ENCODE measurements at places on chromosomes 5 and 9.

DNA sequence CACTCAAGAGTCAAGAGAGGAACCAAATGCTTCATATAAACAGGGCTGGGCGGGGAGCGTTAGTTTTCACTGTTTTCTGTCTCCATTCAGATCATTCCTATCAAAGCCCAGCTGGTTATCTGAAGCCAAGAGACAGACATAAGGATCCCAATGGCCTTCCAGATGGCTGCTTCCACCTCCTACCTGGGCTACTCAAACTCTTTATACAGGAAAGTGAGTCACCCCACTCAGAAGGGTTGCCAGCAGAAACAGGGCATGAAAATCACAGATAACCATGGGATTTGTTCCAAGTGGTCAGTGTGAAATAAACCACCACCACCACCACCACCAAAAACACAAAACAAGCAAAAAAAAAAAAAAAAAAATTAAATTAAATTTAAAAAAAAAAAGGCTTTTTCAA is 5.5 kb downstream of the PRSS3 start:
- no peak for DNase-seq

GRCh38 chr5:98096155-98096554 is 677.3 kb upstream of the RGMB start:
- no peak for DNase-seq

DNA sequence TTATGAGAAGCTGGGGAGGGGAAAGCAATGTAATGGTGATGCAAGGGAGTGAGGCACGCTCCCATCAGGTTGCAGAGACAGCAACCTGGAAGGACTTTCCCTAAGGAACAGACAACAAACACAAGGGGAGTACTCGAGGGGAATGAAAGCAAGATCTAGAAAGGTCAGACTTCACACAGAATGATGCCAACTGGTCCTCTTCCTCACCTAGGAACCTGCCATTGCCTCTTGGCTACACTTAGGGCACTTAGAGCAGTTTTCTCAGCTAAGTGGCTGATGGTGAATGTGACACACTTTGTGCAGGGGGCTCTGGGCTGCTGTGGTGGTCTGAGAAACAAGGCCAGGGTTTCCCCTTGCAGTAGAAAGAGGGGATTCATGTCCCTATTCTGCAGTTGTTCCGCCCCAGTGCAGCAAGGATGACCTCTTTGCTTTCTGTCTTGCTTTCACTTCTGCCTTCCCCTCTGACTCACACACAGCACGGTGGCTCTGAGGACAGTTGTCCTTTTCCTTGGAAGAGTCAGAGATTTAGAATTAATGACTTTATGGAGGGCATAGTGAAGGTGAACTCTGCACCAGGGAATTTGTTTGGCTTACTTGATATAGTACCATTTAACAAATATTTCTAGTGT is 394.0 kb upstream of the KLF4 start:
- no peak for DNase-seq

DNA sequence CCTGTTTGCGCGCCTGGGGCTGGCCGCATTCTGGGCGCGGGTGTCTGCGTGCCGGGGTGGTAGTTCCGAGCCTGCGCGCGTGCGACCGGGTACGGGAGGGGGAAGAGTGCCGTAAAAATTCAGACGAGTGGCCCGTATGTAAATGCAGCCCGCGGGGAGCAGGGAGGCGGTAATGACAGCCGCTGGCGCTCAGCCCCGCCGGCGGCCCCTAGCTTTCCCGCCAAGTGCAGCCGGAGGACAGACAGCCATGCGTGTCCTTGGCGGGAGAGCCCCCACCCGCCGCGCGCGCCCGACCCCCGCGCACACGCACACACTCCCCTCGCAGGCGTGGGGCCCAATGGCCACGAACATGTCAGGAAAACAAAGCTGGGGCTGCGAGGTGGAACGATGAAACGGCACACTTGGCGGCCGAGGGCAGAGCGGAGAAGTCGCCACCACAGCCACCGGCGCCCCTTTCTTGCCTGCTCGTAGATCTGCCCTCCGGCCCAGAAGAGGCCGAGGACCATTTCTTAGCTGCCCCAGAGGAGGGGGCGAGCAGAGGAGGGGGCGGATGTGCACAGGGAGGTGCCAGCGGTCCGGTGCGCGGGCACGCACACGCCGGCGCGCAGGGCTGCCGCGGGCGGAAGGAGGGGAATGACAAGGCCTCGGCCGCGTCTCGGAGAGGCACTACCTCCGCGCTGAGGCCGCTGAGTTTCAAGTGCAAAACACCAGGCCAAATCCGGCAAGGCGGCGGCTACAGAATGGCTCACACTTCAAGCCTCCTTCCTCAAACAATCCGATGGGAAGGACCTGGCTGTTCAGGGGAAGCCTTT is 208.4 kb downstream of the MEF2C start:
- DNase-seq = no peak

GRCh38 chr5:96070622-96071225 is 109.1 kb upstream of the ELL2 start:
- DNase-seq = no peak
